BE2C (cell line): ENCODE measurements at places on chromosomes 4 and X.

- no peak for DNase-seq
These were observed 544.8 kb upstream of the ADGRL3 start for GRCh38 chr4:60655356-60655755.

DNA sequence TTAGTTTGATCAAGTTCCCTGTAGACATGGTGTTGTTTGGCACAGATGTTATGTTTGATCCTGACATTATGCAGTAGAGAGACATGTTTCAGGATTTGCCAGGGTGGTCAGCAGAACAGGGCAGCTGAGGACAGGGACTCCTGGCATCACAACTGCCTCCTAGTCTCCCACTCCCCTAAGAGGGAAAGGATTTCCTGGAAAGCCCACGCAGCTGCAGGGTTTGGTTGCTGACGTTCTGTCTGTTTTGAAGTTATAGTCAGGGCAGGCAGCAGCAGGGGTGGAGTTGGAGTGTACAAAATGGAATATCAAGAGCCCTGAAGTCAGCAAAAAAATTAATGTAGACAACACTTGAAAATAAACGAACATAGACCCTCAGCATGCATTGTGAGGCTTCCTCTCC, 125.4 kb downstream of the CPE start:
- DNase-seq, result no peak

- no peak for DNase-seq
These were observed 9.7 kb downstream of the GC start for GRCh38 chr4:71774136-71774535.

GRCh38 chr4:74931376-74931775, 1.5 kb upstream of the PARM1 start:
- DNase-seq, result peak; percentile 48

DNA sequence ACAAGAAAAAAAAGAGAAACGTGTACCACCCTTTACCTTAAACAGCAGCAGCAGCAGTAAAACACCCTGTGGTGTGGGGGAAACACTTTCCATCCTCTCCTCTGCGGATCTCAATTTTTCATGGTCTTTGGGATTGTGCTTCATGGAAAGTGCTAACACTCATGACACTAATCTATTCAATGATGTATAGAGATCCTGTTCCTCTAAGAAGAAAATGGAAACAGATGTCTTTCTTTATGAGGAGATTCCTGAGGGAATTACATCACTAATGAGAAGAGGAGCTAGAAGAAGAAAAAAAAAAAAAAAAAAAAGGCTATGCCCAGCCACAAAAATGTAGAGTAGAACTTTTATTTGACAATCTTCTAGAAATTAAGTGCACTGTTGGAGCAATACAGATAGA, 62.9 kb upstream of the NDST3 start:
- no peak for DNase-seq

- no peak for DNase-seq
These were observed 123.2 kb upstream of the IGFBP7 start for GRCh38 chr4:57233386-57233785.

DNA sequence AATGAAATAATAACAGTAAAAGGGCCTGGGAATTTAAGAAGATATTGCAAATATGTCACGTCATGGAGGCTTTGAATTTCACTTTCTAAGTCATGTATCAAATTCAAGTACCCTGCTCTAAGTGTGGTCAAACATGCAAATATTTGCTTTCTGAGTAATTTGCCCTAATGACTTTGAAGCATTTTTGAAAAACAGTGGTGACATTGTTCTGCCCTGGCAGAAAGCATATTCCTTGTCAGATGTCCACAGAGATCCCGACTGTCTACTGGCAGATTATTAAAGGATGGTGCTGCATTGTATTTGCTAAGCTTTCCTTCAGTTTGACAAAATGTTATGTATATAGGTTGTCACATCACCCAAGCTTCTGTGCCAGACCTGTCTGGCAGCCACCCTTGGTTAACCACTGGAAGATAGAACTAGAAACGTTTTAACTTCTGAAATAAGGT, 92.5 kb downstream of the ANK2 start:
- no peak for DNase-seq

DNA sequence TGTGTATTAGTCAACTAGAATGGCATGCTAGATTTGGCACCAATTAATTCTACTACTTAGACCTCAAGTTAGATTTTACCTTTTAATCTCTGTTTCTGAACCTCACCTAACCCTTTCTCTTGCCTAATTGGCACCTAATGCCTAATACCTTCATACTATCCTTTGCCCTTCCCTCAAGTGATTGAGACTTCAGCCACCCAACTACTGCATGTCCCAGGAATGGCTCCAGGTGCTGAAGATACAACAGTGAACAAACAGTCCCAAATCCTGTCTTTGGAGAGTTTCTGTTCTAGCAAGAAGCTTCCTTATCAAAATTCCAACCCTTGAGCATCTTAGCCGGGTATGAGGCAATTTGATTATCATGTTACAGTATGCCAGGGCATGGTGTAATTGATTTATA, 139.9 kb downstream of the CPE start:
- no peak for DNase-seq

- no peak for DNase-seq
These were observed 2.8 kb downstream of the PSMD10 start for GRCh38 chrX:108088511-108088910.

DNA sequence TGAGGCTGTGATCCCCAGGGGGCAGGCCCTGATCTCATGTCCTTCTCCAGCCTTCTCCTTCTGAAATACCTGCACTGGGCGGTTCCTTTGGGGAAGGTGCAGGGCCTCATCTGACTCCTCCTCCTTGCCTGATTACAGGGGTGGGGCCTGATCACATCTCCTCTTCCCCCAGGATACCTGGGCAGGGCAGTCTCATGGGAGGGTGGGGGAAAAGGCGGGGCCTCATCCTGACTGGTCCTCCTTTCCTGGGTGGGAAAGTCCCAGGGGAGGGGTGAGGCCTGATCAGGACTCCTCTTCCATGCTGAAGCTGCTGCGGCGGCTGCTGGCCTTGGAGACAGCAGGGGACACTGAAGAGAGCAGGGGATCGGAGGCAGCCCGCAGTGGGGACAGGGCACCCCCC, 13.3 kb downstream of the TFE3 start:
- DNase-seq, result no peak

GRCh38 chr4:140844061-140844460, 87.9 kb upstream of the TBC1D9 start:
- DNase-seq, result no peak

- DNase-seq, result no peak
These were observed 1112.5 kb downstream of the TECRL start for GRCh38 chr4:63296773-63297172.

DNA sequence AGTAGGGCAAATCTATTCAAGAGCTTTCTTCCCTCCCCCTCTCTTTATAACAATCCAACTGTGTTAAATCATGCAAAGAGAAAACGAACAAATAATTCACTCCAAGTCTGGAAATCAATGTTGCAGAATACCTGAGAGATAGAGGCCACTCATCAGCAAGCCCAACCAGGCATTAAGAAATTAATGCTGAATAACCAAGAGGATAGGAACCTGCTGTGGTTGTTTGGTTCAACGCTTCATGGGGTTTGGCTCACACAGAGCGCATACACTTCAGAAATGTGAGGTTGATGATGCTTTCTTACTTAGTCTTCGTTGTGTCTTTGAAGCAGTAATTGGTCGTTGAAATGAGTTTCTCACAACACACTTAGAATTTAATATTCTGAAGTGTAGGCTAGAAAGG, 1540.0 kb upstream of the PABPC4L start:
- DNase-seq, result no peak

DNA sequence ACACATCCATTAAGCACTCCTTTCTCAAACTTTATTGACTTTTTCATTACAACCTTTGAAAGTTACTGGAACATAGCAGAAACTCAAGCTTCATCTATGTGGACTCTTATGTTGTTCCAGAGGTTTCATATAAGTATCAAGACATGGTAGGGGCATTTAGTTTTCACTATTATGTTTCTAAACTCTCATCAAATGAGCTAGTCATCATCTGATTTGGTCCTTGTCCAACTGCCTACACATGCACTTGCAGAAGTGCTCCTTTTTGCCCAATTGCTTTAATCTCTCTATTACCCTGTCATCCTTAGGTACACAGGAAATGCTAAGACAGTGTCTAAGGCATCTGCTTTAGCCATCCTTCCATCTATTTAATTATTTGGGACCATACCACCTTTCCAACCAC, 42.2 kb upstream of the EPGN start:
- no peak for DNase-seq

DNA sequence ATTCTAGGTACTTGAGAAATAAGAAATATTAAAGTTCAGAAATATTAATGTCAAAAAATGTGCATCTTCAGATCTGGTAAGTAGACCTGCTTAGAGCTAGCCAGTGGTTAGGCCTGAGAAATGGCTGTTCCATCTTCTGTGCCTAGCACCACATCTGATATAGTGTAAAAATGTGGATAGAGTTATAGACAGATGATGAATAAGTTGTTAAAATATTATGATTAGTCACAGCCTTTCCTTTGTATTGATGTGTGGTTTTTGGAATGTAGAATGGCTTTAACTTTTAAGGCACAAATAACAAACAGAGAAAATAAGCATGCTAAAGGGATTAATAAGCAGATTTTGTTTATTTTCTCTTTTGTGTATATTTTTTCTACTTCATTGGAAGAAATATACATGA, 133.5 kb upstream of the NUDT6 start:
- DNase-seq, result no peak

DNA sequence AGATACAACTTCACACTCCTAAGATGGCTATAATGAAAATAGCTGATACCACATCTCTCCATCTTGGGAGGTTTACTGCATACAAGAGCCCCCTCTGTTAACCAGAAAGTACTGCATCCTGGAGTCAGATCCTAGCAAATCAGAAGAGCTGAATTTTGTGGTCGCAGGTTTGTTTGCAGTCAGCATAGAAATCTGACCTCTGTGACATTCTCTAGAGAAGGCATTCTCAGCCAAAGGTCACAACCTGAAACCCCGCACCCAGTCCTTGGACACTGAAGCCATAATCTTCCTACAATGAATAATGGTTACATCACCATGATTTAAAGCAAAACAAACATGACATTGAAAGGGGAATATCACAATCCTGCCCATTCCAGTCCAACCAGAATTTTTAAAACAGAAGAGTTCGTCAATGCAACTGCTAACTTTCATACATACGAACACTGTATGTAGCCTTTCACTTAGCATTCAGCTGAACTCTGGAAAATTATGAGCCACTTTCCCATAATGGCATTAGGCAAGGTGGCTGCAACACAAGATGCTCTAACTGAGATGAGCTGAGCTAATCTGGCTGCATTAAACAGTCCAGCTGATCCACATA, 17.6 kb downstream of the HS6ST2 start:
- no peak for DNase-seq

DNA sequence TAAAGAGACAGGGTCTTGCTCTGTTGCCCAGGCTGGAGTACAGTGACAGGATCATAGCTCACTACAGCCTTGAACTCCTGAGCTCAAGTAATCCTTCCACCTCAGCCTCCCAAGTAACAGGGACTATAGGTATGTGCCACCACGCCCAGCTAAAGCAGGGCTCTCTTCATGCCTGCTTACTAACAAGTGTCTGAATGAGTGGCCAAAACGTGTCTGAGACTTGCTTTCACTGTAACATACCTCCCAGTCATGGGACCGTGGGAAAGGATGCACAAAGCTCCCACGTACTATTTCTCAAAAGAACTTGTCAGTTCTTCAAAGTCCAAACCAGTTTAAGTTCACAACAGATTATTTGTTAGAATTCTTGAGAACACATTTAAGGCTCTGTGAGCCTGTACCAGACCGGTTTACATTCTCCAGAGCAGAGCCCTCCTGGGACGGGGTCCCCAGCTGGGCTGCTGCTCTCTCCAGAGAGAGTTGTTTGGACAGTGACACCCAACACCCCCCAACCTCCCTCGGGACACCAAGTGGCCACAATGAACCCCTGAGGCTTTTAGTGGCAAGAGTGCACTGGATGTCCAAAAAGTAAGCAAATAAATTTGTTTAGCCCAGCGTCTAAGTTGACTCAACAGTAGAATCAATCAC, 24.1 kb downstream of the SH3KBP1 start:
- no peak for DNase-seq

DNA sequence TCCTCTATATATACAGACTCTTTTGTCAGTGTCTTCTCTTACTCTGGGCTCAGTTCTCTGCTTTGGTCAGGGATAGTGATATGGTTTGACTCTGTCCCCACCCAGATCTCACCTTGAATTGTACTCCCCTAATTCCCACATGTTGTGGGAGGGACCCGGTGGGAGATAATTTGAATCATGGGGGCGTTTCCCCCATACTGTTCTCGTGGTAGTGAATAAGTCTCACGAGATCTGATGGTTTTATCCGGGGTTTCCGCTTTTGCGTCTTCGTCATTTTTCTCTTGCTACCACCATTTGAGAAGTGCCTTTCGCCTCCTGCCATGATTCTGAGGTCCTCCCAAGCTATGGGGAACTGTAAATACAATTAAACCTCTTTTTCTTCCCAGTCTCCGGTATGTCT, 144.4 kb downstream of the GLUD2 start:
- DNase-seq, result no peak

DNA sequence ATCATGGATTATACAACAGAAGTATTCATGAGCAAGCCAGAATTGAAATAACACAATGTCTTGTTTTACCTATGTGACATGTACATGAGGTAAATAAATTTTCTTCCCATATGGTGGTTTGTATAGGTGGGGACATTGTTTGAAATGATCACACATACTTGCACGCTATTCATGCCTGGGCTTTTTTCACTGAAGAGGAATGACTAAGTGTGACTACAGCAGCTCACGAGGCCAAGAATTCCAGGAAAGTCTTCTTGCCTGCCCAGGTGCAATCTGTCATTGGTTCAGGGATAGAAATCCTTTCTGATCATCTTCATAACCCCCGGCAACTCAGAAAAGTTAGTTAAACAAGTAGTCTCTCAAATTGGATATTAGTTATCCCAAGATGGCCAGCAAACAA, 36.3 kb upstream of the AREG start:
- no peak for DNase-seq

DNA sequence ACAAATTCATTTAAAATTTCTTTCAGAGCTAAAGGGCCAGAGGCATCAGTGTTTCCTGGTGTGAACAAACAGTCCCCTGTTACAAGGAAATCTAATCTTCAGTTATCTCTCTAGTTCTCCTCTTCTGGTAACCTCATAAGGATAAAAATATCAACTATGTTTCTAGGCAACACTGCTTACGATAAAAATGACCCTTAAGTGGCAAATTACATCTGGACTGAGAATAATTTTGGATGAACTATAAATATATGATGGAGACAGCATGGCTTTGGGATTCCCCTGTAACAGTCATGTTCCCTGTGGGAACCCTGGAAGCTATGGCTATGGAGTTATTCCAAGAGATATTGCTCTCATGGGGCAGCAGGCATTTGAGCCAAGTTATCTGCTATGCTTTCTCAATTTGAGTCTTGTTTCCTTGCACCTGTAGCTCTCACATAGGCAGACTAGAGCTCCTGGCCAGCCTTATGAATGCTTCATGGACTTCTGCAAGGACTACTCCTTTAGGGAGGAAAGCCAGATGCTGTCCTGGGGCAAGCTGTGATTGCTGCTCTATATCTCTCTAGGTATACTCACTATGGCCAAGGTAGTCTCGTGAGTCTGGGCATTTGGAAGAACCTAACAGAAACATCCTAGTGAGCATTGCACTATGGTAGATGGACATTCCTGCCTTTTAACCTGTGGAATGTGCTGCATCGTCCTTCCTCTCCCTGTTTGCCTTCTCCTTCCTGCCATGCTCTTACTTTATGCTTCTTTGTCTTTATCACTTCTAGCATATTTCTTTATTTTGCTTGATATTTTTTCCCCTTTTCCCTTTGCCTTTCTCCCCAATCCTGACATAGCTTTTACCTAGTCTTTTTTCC, 14.2 kb downstream of the C4orf33 start:
- DNase-seq, result no peak
